NCI-H1436 (cell line): ENCODE measurements at places on chromosomes 3 and 15.

DNA sequence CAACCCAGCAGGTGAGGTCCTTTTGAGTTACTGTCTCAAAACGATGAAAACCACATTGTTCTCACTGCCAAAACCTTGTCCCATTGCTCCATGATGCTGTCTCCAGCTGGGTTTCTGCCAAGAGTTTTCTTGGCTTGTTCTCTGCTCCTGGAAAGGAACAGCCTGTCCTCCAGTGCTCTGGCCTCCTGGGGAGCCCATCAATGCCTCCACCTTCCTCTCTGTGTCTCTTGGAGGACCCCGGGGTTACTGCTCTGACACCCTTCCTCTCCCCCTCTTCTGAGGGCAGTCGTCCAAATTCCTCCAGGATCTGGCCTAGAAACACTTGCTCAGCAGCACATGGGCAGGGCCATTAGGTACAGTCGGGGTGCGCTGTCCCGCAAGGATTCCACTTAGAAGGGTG is 63.9 kb upstream of the RGMA start:
- DNase-seq: no peak

DNA sequence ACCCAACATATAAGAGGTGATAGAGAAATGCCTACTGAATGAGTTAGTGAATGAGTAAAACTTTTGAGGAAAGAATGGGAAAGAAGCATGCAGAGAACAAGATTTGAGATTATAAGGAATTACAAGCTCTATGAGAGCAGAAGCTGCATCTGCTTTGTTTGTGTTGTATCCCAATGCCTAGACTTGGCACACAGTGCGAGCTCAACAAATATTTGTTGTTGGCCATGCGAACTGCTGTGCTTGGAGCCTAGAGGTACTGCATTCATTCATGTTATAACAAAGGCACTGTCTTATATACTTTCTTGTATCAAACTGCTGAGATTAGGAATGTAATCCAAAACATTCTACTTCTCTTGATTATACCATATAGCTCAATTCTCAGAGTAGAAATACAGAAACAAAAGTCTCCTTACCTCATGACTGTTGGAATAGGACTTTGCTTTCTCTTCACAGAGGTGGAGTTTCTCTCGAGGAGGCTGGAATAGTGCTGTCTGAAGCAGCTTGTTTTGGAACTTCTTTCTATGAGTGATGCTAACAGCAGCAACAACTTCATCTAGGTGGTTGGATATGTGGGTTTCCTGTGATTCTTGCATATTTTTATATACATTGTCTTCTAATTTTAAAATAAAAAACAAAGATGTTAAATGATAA is 21.1 kb downstream of the TTC23 start:
- no peak for DNase-seq

GRCh38 chr15:99437315-99438223 is 128.2 kb upstream of the MEF2A start:
- no peak for DNase-seq

GRCh38 chr15:27983496-27983895 is 115.6 kb downstream of the OCA2 start:
- DNase-seq: no peak

DNA sequence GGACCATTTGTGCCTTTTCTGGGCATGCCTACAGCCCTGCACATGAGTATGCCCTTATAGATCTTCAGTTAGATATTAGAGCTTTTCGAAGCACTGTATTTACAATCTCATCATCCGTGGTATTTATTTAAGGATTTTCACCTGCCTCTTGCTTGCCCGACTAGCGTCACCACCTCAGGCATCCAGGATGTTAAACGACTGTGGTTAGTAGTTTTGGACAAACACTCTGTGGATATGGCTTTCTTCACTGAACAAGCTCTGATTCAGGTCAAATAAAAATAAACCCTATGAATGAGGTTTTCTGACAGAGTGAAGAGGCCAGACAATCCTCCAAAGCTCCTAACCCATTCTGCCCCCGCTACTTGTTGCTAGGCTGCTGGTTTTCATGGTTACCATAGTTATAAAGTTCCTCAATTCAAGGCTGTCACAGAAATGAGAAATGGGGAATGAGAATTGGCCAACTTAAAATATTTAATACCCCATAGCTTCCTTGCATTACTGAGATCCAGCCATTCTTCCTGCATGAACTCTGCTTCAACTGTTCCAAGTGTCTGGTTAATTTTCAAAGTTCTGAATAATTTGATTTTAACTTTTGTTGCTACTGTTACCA is 440.1 kb downstream of the GABRG3 start:
- no peak for DNase-seq

DNA sequence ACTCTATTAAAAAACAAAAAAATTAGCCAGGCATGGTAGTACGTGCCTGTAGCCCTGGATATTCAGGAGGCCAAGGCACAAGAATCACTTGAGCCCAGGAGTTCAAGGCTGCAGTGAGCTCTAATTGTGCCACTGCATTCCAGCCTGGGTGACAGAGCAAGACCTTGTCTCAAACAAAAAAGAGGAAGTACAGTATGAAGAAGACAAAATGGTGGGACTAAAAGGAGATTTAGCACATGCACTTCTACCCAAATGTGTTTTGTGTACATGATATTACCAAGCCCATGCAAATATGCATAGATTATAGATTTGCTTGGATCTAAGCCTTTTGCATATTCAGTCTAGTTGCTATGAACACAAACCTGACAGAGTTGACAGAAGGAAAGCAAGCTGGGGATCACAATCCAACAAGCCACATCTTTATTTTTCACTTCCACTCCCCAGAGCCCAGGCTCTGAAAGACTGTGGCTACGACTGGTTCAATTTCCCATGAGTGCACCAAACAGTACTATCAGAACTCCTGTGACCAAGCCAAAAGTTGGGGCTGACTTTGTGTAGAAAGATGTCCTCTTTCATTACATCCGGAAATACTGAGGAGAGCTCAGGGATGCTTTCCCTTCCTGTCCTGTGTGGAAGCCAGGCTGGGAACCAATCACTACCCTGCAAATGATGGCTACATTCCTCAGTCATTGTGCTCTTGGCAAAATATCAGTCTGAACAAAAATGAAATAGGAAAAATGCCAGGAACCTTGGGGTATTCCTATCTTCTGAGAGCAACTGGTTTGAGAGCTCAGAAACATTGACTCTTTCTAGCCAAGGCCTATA is 49.4 kb downstream of the TGM4 start:
- no peak for DNase-seq

GRCh38 chr15:82174471-82175235 is 87.9 kb downstream of the EFL1 start:
- no peak for DNase-seq

DNA sequence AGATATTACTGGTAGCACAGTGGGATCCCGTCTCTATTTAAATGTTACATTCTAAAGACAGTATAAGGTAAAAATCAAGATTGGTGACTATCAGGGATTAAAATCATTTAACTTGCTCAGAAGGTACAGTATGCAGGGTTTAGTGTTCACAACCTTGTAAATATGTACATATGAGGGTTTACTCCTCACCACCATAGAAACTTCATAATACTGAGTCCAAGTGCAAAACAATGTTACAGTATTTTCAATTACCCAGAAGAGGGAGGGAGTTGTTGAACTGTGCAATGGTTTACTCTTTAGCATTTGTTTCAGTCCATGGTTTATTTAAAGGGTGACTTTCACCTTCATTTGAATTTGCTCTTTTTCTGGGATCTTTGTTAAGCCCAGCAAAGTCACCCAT is 165.1 kb downstream of the ZNF621 start:
- no peak for DNase-seq

DNA sequence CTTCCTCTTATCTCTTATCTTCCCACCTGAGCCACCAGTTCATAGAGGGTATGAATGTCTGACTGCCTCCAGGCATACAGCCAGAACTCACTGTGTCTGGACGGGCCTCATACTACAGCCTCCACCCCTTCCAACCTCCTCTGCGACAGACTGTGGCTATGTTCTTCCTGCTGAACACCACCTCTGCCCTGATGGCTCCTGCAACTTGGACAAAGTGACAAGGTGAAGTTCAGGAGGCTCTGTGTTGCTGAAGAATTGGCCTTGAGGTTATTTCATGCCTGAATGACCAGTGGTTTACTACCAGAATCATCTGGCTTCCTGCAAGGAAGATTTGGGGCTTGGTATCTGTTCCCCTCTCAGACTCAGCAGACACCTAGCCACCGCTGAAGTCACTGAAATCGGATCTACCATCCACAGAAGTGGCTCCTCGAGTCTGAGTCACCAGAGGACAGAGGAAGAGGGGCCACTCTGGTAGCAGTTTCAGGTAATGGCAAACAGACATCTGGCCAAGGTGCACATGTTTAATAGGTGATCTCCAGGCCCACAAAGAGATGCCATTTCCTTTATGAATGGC is 14.2 kb upstream of the ULK3 start:
- no peak for DNase-seq

DNA sequence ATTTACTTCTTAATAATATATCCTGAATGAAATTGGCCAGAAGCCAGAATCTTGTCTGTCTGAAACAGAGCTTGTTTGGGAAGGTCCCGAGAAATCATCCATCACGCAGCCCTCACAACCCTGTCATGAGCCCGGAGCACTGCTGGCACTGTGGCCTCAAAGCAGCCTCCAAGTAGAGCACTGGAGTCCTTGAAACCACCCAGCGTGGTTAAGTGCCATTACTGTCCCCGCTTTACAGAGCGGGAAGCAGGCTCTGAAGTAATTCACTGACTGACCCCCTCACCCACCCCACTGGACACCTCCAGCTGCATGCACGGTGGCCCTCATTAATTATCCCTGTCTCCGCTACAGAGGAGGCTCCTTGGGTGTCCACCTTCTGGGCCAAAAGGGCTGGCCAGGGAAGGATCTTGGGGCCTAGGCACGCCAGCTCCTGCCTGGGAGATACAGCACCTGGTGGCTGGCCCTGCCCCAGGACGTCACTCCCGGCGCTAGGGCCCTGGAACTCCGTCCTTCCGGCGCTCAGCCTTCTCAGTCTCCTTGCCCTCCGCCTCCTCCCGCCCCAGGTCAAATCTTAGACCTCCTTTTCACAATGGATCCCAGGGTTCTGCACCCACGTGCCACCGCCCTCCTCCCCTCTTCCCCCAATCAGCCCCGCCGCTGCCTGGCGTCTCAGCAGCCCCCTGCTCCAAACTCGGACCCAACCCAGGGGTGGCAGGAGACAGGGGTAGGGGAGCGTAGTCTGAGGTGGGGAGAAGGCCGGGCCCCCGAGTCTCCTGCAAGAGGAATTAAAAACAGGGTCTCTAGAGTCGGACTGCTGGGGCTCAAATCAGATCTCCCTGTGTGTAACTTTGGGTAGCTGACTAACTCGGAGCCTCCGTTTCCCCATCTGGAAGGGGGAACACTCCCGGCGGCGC is 1.1 kb downstream of the TKT start:
- DNase-seq: peak; percentile 3

GRCh38 chr3:148924562-148924961 is 59.5 kb downstream of the CPA3 start:
- no peak for DNase-seq

DNA sequence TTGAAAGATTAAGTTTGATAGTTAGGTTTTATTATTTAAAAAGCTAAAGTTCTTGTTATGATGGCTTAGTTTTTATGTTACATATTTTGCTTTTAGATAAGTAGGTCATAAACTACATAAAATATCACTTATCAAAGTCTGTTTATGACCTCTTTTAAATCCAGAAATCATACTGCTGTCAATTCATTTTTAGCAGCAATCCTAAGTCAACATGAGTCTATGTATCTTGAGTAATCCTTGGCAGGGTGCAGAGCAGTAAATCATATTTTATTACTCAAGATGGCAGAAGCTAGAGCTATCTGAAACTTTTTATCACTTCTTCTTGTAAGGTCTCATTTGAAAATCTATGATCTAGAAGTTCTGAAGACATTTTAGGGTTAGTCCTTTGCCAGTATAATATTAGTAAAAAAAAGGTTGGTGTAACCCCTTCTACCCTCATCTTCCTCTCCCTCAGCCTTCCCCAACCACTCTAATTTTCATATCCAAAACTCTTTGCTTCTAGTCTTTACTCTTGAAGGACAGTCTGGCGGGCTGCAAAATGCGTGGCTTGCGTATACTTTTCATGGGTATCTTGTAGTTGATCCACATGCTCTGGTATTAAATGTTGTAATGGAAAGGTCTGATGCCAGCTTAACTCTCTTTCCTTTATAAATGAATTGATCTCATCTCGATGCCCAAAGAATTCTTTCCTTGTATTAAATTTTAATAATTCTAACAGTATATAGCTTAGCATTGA is 134.0 kb upstream of the THRB start:
- no peak for DNase-seq

DNA sequence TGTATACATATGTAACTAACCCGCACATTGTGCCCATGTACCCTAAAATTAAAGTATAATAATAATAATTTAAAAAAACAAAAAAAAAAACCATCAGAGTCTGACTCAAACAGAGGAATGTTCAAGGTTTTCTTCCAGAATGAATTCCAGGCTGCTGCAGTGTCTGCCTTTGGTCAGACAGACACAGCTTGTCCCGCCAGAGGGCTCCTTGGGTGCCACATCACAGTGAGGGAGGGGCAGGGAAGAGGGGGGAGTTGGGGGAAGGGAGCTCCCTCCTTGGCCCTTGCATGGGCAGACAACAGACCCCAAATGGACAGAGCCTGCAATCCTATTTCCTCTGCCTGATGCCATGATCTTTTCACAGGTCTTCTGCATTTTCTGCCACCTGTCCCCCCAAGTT is 36.5 kb downstream of the ITGB5 start:
- DNase-seq: no peak

DNA sequence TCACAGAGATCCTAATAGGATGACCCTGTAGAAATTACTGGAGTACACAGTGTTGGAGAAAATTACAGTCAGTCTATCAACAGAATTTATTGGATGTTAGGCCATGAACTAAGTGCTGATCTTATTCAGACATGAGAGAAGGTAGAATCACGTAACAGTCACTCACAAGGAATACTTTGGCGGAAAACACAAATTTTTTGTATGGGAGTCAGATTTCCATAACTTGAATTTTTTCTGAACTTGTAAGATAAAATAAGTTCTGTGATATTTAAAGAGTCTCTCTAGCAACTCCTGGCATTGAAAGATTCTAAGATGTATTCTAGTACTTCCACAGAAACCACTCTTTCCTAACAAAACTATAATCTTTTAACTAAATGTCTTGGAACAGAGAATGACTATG is 178.8 kb upstream of the MME start:
- no peak for DNase-seq

DNA sequence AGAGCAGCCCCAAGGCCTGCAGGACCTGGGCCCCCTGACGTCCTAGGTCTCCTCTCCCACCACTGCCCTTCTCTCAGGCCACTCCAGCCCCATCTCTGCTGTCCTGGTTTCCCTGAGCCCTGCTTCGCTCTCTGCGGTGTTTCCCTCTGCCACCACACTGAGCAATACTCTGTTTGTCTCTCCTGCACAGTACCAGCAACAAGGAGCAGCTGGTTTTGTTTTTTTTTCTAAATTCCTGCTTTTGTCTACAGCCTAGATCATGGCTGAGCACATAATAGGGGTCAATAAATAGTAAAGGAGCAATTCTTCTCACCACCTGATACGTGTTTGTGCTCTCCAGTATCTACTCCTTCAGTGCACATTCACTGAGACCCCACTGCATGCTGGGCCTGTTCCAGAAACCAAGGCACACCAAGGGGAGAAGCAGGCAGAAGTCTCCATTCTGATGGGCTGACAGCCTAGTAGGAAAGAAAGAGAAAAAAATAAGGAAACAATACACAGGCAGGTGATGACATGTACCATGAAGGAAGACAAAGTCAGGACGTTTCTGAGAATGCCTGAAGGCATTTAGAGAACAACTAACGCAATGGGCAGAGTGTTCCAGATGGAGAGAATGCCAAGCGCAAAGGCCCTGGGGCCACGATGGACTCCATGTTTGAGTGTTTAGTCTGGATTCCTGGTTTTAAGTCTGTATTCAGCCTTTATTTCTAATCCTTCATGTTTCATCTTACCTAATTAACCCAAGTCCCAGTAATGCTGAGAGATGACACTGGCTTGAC is 6.0 kb upstream of the ACAD9 start:
- DNase-seq: no peak

GRCh38 chr15:22939051-22939450 is 41.1 kb downstream of the CYFIP1 start:
- DNase-seq: no peak
